ENCODE measurements at places on chromosomes 5 and 9. TPM values are rescaled to one million over a fixed set of nuclear protein-coding genes. Genes with fewer than 3 reads are reported as not detected.
A peak's percentile ranks its signal among the peaks of the same experiment; 100 is the strongest.

Gene SLC2A6
- total RNA-seq, result 2.6 TPM

Gene LHFPL2
- total RNA-seq, result 0.21 TPM

Gene TTC39B
- total RNA-seq, result 30.8 TPM

DNA sequence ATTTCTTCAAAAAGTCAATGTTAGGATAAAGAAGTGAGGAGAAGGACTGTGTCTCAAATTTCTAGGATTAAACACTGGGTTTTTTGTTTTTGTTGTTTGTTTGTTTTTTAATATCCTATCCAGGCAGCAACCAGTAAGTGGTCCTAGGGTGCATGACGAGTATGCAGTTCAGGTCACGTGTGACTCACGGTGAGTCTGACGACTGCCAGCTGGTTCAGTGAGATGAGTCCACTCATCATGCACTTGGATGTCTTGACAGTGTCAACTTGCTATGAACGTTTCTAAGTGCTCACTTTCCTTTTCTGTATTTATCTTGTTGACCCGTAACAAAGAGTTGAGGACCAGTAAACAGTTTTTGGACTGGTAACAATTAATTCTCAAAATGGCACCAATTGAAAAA lies 32.7 kb downstream of the ATG10 start:
- no peak overlapping the region for H3K27ac ChIP-seq
- DNase-seq, result no peak
- H3K27me3 ChIP-seq, result no peaks in the 10 kb centered on the region
- no peak overlapping the region for H3K4me3 ChIP-seq

DNA sequence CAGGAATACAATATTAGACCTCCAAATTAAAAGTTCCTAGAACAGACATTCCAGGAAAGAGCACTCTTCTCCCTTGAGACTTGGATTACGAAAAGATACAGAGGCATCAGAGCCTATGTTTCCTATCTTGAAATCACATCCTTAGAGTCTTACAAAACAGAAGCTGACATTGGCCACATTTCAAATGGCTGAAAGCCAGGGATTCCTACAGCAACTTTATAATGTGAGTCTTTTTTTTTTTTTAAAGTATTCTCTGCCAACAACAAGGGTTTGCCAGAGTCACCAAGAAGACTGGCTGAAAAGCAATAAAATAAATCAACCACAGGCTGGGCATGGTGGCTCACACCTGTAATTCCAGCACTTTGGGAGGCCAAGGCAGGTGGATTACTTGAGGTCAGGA lies 63.1 kb downstream of the TRPM6 start:
- no peaks in the 10 kb centered on the region for H3K36me3 ChIP-seq
- no peak overlapping the region for H3K27ac ChIP-seq
- H3K4me1 ChIP-seq, result no peaks in the 10 kb centered on the region
- H3K4me3 ChIP-seq, result no peak overlapping the region

DNA sequence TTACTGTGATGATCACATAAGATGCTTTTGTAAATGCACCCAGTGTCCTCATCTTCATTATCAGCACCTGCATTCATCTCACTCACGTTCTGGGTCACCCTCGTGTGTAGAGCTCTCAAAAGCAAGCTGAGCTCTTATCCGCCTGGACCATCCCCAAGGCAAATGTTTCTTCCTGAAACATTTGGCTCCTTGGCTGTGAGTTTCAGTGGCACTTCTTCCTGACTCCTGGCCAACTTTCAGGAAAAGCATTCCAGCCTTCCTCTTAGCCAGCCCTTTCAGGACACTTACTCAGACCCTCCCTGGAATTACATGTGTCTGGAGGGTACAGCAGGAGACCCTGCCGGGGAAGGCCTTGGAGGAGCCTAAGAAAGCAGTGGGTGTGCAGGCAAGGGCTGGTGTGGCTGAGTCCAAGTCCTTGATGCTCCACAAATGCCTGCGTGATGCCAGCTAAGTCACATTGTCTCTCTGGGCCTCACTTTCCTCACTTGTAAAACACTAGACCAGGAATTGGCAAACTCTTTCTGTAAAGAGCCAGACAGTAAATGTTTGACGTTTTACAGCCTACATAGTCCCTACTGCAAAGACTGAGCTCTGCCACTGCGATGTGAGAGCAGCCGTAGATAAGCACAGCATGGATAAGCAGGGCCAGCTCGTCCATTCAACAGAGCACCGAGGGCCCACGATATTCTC lies 72.1 kb downstream of the PDE6A start:
- no peak for DNase-seq
- no peak overlapping the region for H3K4me3 ChIP-seq
- no peak overlapping the region for H3K27ac ChIP-seq

DNA sequence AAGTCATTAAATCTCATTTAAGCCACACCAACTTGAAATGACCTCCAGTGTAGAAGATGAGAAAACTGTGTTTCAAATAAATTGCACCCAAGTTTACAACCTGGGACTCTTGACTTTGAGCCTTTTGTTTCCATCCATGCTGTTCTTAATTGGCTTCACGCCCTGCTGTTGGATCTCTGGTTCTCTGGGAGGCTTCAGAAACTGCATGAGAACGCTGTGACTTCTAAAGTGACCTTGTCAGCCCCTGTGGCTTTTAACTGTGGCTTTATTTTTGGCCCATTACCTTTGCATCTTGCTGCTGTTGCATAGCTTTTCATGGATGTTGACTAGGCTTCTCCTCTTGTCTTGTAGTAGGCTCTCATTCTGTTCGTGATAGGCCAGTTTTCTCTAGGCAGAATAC lies 29.3 kb downstream of the TNFAIP8 start:
- no peak for DNase-seq
- H3K4me3 ChIP-seq, result peak overlapping the region; percentile 32
- no peaks in the 10 kb centered on the region for H3K27me3 ChIP-seq
- peak overlapping the region; percentile 89 for H3K27ac ChIP-seq

- no peak overlapping the region for H3K4me3 ChIP-seq
- no peaks in the 10 kb centered on the region for H3K36me3 ChIP-seq
Measured at GRCh38 chr5:107154593-107154992, 516.1 kb downstream of the EFNA5 start.

GRCh38 chr9:86187121-86187520 lies 72.3 kb downstream of the C9orf153 start:
- no peak for DNase-seq
- H3K4me1 ChIP-seq, result no peaks in the 10 kb centered on the region
- H3K27ac ChIP-seq, result no peak overlapping the region
- H3K36me3 ChIP-seq, result peaks cover 3% of the 10 kb centered on the region

All from activated T-cell treated with anti-CD3 and anti-CD28 coated beads, Interleukin-2, amount 50 U/mL, for 72 hours (primary cell).